ENCODE measurements at places on chromosomes 7 and 10. TPM values are rescaled to one million over a fixed set of nuclear protein-coding genes. Genes with fewer than 3 reads are reported as not detected.

Gene MSMB
- total RNA-seq, result not detected

Gene LGI1
- not detected for total RNA-seq

Gene SPDYE2
- not detected for total RNA-seq

Gene GNAT3
- not detected for total RNA-seq

Gene ASZ1
- not detected for total RNA-seq

Gene LRRTM3
- total RNA-seq, result not detected

Gene NUTM2E
- total RNA-seq, result 0.53 TPM

Gene FAM25C
- not detected for total RNA-seq

Gene PDZD8
- total RNA-seq, result 24.3 TPM

Data from A549 treated with CORT108297 at 1 μM for 4 hours (cell line).